ENCODE measurements at places on chromosomes 4 and X.
A peak's percentile ranks its signal among the peaks of the same experiment; 100 is the strongest.

GRCh38 chr4:3392321-3392720 lies 49.4 kb upstream of the HGFAC start:
- no peak for DNase-seq

DNA sequence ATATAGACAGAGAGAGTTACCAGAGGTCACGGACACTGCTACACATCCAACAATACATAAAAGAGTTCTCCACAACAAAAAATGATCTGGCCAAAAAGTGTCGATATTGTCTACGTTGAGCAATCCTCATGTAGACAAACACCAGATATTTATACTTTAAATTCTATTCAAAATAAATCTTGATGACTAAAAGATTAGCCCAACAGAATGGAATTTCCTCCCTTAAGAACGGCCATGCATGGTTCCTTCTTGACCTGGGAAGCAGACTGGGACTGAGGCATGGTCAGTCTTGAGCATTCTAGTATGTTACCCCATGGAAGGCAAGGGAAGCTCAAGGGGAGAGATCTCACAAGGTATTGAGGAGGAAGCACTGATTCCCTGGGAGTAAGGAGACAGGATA lies 43.5 kb downstream of the LHFPL1 start:
- DNase-seq: no peak

DNA sequence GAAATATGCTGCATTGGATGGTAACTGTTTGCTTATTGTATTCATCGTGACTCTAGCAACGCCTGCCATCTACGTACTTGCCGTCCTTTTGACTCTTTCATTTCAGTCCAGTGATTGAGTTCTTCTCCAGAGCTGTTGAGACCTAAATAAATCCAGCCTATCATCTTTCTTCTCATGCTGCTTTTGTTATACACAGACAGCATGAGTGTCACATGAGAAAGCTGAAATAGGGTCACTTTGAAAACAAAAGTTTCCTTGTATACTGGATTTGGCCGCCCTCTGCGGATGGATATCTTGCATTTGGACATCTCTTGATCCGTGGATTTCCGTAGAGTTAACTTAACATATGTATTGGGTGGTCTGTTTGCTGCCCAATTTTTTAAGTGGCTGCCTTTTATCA lies 67.2 kb downstream of the TMPRSS11F start:
- no peak for DNase-seq

DNA sequence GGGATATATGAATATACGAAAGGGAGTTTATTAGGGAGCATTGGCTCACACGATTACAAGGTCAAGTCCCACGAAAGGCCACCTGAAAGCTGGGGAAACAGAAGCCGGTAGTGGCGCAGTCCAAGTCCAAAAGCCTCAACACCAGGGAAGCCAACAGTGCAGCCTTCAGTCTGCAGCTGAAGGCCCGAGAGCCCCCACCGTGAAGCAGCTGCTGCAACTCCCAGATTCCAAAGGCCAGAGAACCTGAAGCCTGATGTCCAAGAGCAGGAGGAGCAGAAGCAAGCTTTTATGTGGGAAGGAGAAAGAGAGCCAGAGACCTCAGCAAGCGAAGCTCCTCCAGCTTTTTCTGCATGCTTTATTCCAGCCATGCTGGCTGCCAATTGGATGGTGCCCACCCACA lies 275.8 kb downstream of the PTTG2 start:
- no peak for DNase-seq

- DNase-seq: no peak
Measured at GRCh38 chr4:10092481-10093270, 23.9 kb downstream of the WDR1 start.

DNA sequence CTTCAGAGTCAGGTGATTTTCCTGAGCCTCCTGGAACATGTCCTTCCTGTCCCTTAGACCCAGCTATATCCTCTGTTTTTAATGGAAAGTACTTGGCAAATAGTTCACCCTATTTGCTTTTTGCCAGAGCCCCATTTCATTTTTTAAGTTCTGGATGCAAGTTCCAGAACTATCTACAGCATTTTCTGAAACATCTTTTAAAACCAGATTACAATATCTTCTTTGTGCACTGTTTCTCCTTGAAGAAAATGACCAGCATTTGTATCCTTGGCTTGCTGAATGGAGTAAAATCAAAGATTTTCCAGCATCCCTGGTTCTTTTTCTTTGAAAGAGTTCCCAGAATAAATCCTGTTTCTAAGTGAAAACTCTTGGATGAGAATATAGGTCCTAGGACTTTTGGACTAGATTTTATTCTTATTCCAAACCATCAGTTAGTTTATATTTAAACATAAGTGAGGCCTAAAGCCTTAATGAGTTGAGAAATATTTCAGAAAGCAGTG lies 224.3 kb downstream of the ANK2 start:
- no peak for DNase-seq

DNA sequence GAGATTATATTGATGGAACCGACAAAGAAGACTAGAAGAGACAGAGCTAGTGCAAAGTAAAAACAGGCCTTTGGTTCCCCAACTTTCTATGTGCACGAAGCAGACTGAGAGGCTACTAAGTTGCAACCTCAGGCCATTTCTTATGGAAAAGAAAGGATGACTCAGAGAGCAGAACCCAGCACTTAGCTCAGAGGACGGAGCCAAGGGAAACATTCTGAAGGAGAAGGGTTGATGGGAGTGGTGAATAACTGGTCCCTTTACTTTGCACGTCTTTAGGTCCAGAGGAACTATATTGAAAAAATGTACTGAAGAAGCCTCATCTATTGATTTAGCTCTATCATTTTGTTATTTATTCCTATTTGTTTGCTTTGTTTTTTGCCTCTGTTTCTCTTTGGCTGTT lies 182.1 kb downstream of the CPE start:
- no peak for DNase-seq

DNA sequence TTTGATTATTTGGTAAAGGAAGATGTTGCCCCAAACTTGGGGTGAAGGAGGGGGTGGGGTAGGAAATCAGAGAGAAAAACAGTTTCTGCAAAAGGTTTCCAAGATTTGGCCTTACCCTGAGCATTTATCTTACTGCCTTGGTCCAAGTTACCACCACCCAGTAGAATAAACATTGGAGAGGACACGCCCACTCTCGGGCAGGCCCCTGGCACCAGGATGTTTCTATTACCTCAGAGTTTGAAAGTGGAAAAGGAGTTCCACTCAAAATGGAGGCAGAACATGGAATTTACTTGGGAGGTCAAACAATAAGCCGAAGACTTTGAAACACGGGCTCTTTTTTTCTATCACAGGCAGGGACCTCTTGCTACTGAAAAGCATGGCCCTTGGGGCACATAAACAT lies 113.7 kb downstream of the CHRNA9 start:
- DNase-seq: no peak

- no peak for DNase-seq
Measured at GRCh38 chr4:147965056-147965455, 233.2 kb downstream of the ARHGAP10 start.

DNA sequence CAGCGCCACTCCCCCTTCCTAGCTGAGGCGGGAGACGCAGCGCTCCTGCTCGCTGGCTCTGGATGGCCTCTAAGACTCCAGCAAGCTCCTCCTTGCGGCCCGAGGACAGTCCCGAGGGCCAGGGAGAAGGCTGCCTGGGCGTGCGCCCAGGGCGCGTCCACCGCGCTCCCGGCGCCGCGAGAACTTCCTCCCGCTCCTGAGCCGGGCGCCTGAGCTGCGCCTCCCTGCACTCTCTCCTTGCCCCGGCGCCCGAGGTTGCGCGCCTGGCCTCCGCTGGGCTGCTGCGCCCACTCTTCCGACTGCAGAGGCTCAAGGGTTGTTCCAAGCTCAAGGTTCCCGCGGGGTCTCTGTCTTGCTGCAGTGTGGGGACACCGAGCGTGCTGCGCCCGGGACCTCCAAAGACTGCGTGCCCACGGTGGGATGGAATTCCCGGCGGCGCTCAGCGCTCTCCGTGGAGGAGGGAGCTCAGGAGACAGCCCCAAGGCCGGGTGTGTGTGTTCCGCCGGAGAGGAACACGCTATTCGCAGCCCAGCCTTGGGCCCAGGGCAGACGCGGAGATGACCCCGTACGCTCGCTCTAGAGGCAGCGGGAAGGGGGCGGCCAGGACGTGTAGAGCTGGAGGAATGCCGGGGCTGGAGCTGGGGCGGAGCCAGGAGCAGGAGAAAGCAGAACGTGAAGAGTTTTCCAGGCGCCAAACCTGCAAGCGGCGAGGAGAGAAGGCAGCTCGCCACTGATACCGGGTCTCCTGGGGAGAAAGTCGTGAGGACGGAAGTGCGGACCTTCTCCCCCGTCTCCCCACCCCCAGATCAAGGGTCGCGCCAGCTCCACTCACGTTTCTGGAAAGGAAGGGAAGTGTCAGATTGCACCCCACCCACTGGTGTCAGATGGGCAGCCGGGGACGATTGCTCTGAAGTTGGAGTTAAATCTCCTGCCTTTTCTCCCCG lies at the start of gene ARHGAP6:
Gene ARHGAP6, minus strand, starts transcription at position 753 of the 944 bp plus-strand sequence. CDS start 1,092 bp downstream, outside the sequence.
- no peak for DNase-seq

- no peak for DNase-seq
Measured at GRCh38 chrX:24026432-24026831, 554 bp downstream of the KLHL15 start.

DNA sequence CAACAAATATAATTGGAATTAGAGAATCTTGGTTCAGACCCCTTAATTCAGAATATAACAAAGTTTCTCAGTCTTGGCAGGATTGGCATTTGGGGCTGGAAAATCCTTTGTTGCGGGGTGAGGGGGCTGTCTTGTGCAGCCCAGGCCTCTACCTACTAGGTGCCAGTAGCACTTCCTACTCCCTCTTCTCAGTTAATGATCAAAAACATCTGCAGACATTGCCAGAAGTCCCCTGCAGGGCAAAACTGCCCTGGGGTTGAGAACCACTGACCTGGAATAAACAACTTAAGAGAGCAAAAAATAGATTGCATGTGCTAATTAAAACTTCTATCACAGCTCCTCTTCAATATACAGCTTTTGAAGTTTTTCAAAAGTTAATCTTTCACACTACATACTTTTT lies 36.7 kb upstream of the CXorf38 start:
- DNase-seq: no peak

DNA sequence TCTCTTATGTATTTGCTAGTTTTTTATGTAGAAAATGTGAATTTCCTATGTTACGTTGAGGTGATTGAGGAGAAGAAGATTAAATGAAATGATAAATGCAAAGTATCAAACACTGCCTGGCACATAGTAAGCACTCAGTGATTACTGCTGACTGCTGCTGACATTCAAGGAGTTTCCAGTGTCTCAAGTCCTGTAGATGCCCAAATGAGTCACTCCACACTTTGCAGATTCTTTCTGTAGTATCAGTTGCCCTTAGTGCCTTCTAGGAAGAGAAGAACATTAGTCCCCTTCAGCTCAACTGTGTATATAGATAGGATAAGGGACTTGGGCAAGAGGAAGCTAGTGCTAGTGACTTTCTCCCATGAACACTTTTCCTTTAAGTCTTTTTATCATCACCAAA lies 240.5 kb upstream of the TEX13A start:
- DNase-seq: no peak

DNA sequence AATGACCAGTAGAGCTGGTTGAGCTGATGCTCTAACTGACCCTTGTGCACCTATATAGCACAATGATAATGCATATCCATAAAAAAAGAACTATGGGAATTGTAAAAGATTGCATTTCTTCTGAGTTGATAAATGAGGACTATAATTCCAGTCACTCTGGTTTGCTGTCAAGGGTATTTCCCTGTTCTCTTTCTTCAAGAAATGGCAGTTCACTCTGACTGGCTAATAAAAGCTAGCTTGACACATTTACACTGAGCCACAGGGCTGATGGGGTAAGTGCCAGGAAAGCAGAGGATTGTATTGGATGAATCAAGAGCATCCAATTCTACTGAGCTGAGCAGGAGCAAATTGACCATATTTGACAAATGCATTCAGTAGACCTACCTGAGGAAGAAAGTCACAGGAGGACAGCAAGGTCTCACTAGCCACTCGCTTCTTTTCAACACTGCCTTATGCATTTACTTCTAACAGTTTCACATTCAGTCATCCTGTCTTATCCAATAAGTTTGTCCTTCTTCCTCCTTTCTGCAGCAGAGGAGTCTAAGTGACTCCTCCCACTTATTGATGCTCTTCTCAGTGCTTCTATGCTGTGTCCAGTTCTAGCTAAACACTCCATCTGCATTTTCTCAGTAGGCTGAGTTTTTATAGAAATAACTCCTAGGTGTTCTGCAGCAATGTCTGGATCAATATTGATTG lies 43.0 kb downstream of the RBMX2 start:
- DNase-seq: no peak

GRCh38 chr4:140641105-140641555 lies 72.4 kb upstream of the UCP1 start:
- DNase-seq: no peak

DNA sequence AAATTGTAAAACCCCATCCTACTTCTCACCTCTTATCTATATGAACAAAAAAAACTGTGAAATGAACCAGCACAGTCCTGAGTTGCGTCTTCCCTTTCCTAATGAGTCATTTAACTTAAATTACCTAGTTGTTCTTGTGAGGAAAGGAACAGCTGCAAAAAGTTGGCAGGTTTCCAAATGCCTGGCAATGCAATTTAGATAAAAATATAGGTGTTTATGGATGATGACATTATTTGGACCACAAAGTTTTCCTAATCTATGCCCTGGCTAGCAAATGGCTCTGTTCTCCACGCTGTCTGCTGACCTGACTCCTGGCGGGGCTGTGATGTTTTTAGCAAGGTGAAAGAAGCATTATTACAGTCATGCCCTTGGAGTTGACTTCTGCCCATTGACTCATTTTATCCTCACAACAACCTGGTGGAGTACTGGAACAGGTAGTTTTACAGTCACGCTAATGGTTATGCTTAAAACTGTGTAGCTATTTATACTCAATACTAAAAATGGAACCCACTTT lies 29.8 kb upstream of the RELL1 start:
- DNase-seq: peak; percentile 33

GRCh38 chr4:124631760-124632159 lies 80.8 kb downstream of the ANKRD50 start:
- DNase-seq: no peak

DNA sequence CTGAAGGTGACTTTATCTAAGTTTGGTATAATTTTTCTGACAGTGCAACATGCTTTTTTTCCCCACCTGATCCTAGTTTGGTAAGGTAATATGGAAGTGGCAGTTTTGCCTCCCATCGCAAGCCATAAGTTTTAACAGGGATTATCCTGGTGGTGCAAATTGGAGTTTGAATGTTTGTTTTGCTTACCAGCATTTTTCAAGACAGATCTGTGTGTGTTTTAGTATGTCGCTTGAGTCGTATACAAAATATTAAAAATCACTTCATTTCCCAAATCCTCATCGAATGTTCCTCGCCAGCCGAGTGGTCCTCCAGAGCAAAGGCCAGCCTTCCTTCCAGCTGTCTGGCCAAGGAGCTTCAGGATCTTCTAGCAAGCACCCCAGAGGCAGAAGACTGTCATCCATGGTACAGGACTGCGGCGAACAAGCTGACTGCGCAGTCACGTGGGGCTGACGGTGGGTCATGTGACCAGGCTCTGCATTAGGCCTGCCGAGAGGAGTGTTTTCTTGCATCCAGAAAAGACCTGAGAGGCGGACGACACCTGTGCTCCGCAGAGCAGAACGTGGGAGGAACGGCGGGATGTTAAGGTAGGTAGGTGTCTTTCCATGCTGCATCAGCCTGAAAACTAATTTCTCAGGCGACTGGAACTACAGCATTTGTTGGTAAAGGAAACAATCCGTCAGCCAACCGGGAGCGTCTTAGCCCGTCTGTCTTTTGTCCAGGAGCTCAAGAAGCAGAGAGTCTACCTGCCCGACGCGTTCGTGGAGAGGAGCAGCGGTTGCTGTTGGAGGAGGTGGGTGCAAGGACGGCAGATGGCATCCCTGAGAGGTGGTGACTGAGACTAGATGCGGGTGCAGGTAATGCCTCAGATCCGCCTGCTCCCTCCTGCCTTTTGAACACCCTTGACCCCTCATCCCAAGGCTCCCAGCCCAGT lies at the start of gene GPRASP3:
Gene GPRASP3, plus strand, starts transcription at position 507 of the 932 bp plus-strand sequence. CDS start 28,253 bp downstream, outside the sequence.
- peak; percentile 4 for DNase-seq

- DNase-seq: no peak
Measured at GRCh38 chr4:168584321-168584771, 87.5 kb downstream of the PALLD start.

- peak; percentile 14 for DNase-seq
Measured at GRCh38 chr4:177393236-177393635, 49.0 kb downstream of the AGA start.
